ENCODE measurements at places on chromosomes 1 and 21. TPM values are rescaled to one million over a fixed set of nuclear protein-coding genes. Genes with fewer than 3 reads are reported as not detected.

The CHODL gene
- total RNA-seq = 1.2 TPM

The RNF186 gene
- not detected for total RNA-seq

The SFN gene
- total RNA-seq = not detected

The LCE1D gene
- not detected for total RNA-seq

The USH2A gene
- total RNA-seq = 5.6 TPM

The LRRC53 gene
- not detected for total RNA-seq

The CFAP107 gene
- not detected for total RNA-seq

DNA sequence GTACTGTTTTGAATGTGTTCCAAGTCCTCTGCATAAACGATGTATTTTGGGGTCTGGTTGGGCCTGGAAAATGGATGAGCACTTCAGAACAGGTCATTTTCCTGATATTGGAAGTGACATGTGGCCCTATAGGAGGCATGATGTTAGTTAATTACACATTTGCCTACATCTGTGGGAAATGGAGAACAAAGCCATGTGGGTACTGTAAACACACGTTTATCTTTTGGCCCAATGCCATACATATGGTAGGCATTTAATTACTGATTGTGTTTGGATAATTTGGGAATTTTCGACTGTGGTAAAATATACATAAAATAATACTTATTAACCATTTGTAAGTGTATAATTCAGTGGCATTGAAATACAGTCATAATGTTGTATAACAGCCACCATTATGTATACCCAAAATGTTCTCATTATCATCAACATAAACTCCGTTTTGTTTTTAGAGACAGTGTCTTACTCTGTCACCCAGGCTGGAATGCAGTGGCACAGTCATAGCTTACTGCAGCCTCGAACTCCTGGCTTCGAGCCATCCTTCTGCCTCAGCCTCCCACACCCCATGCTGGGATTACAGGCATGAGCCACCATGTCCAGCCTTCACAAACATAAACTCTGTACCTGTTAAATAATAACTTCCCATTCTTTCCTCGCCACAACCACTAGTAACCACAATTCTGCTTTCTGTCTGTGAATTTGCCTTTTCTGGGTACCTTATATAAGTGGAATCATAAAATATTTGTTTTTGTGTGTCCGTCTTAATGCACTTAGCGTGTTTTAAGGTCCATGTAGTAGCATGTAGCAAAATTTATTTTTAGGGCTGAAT lies 11.9 kb upstream of the RNPEP start:
- DNase-seq = no peak

GRCh38 chr1:85612704-85613361 lies 32.3 kb downstream of the CCN1 start:
- no peak for DNase-seq

DNA sequence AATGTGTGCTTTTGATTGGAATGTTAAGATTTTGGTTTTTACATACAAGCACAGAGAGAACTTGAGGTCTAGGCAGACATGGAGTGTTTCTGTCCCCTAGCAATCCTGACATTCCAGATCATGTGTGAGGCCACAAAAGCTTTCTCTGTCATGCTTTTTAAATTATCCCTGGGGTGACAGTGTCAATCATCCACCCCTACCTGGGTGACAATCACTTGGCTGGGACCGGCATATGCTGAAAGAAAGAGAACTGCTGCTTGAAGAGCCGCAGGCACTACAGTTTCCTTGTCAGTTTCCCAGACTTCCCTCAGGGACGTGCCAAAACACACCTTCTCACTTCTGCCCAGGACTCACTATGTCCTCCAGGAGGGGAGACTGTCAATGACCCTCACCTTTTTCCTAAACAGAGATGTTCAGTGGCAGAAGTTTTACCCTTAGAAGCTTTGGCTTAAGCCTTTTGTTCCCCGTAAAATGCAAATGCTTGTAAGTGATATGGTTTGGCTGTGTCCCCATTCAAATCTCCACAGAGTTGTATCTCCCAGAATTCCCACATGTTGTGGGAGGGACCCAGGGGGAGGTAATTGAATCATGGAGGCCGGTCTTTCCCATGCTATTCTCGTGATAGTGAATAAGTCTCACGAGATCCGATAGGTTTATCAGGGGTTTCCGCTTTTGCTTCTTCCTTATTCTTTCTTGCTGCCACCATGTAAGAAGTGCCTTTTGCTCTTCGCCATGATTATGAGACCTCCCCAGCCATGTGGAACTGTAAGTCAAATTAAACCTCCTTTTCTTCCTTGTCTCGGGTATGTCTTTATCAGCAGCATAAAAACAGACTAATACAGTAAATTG lies 217.4 kb downstream of the FGGY start:
- no peak for DNase-seq

DNA sequence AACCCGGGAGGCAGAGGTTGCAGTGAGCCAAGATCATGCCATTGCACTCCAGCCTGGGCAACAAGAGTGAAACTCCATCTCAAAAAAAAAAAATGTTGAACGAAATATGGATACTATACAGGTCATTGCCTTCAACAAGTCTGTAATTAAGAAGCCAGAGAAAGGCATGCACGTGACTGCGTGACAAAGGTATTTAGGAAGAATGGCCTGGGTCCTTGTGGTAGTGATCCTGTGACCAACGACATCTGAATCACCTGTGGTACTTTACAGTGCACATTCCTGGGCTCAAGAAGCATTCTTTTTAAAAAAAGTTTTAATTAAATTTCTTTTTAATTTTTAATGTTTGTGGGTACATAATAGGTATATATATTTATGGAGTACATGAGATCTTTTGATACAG lies 115.0 kb downstream of the GREM2 start:
- no peak for DNase-seq
